ENCODE measurements at places on chromosomes 3 and 15. TPM values are rescaled to one million over a fixed set of nuclear protein-coding genes. Genes with fewer than 3 reads are reported as not detected.
A peak's percentile ranks its signal among the peaks of the same experiment; 100 is the strongest.

- no peaks in the 10 kb centered on the region for H3K36me3 ChIP-seq
- H3K27ac ChIP-seq = no peak overlapping the region
- H3K4me3 ChIP-seq = no peak overlapping the region
- no peaks in the 10 kb centered on the region for H3K27me3 ChIP-seq
Observed at GRCh38 chr3:140920029-140920428, 21.6 kb upstream of the SLC25A36 start.

GRCh38 chr3:171365489-171365888, 94.7 kb downstream of the TNIK start:
- DNase-seq = no peak
- H3K27me3 ChIP-seq = no peaks in the 10 kb centered on the region
- no peaks in the 10 kb centered on the region for H3K4me1 ChIP-seq
- H3K4me3 ChIP-seq = no peak overlapping the region
- H3K36me3 ChIP-seq = no peaks in the 10 kb centered on the region

DNA sequence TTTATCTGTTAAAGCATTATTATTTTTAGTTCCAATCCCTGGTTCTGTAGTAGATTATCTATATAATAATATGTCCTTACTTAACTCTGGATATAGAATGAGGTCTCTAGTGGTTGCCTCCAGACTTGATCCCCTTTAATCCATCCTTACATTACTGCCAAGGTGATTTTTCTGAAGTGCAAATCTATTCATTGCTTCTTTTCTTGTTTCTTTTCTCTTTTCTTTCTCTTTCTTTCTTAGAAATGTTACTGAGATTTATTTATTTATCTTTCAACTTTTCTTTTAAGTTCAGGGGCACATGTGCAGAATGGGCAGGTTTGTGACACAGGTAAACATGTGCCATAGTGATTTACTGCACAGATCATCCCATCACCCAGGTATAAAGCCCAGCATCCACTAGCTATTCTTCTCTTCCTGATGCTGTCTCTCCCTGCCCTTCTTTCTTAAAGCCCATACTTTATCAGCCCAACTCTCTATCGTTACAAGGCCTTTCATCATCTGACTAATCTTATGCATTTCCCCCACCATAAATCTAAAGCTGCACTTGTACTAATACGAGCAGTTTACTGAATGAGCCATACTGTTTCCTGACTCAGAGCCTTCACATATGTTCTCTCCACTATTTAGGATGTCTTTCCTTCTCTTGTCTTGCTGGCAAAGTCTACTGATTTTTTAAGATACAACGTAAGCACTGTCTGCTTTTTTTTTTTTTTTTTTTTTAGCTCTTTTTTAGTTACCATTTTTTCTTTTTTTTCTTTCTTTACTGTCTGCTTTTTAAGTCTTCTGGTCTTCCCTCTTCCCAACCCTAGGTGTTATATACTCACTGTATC, 4.6 kb downstream of the GLCE start:
- H3K27me3 ChIP-seq = no peaks in the 10 kb centered on the region
- no peak for DNase-seq
- H3K4me3 ChIP-seq = no peak overlapping the region
- H3K27ac ChIP-seq = no peak overlapping the region

- H3K4me3 ChIP-seq = no peak overlapping the region
- no peaks in the 10 kb centered on the region for H3K27me3 ChIP-seq
- no peaks in the 10 kb centered on the region for H3K36me3 ChIP-seq
- no peak overlapping the region for H3K27ac ChIP-seq
- H3K4me1 ChIP-seq = no peaks in the 10 kb centered on the region
- DNase-seq = no peak
Observed at GRCh38 chr3:187932530-187932929, 187.3 kb upstream of the BCL6 start.

- H3K36me3 ChIP-seq = peaks cover 3% of the 10 kb centered on the region
- no peak overlapping the region for H3K27ac ChIP-seq
- no peaks in the 10 kb centered on the region for H3K4me1 ChIP-seq
- peak overlapping the region; percentile 50 for H3K4me3 ChIP-seq
- H3K27me3 ChIP-seq = no peaks in the 10 kb centered on the region
Observed at GRCh38 chr15:79896131-79896633, 632 bp downstream of the MTHFS start.

Gene DNAJA4
- 20.2 TPM for total RNA-seq

Data from aorta (tissue), 5 donors.